Mesendoderm (in vitro differentiated cells): ENCODE measurements at places on chromosomes 6 and 20.

DNA sequence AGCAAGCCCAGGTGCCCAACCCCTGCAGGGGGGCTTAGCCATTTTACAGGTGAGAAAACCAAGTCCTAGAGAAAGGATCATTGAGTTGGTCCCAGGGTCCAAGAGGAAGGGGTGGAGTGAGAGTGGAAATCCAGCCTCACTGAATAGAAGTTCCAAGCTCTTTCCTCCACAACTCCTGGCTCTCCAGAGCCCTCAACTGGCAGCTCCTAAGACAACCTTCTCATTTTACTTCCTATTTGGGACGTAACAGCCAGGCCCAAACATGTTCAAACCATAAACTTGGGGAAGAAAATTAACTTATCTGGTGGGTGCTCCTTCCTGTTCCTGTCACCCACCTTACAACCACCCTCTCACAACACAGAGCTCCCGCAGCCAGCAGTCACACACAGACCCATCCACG, 57.9 kb downstream of the PRND start:
- no peaks in the 10 kb centered on the region for H3K27me3 ChIP-seq
- no peaks in the 10 kb centered on the region for H3K4me1 ChIP-seq
- no peaks in the 10 kb centered on the region for H3K36me3 ChIP-seq
- H3K4me3 ChIP-seq: no peak overlapping the region
- DNase-seq: no peak

DNA sequence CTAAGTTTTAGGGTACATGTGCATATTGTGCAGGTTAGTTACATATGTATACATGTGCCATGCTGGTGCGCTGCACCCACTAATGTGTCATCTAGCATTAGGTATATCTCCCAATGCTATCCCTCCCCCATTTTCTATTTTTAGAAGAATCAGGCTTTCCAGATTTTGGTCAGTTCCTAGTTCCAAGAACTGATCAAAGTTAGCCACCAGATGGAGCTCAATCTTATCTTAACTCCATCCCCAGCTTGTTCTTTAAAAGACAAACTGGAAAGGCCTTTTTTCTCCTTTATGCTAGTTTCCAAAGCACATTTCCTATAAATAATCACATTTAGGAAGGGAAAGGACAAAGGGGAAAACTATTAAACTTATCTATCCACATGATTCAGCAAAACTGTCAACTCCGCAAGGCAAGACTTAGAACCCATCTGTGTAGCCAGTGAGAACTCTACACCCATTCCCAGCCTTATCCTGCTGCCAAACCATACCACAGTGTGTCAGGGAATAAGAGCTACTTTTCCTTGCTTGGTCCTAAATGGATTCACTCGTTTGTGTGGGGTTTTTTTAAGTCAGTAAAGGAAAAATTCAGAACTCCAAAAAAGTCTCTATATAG, 22.8 kb upstream of the KHDC1 start:
- H3K27ac ChIP-seq: no peak overlapping the region
- DNase-seq: peak; percentile 64
- no peaks in the 10 kb centered on the region for H3K36me3 ChIP-seq
- H3K4me3 ChIP-seq: no peak overlapping the region
- no peaks in the 10 kb centered on the region for H3K27me3 ChIP-seq

DNA sequence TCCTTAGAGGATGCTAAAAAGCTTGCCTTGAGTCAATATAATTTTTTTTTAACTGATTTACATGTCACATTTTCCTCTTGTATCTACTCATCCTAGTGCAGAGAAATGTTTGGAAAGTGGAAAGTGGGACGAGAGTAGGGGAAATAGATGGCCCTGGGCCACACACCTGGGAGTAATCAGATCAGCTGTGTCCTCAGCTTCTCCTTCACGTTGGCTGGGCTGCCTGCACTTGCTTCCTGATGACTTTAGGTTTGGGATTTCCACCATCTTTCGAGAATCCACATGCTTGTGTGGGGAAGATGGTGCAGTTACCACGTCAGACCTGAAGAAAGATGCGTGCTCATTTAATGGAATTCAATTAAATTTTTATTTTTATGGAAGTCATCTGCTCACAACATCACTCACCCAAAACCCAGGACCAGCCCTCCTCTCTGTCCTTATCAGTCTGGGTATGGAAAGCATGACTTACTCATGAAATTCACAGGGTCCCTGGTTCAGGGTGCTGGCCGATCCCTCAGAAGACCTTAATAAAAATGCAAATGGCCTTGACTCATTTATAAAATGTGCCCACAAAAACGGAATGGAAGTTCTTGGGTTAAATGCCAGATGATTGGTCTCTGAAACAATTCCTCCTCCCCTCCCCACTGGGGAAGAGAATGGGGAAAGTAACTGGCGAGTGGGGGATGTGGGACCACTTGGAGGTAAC, 74.5 kb upstream of the TIAM2 start:
- no peak overlapping the region for H3K4me3 ChIP-seq
- DNase-seq: no peak
- no peaks in the 10 kb centered on the region for H3K36me3 ChIP-seq
- peaks cover 10% of the 10 kb centered on the region for H3K4me1 ChIP-seq

GRCh38 chr6:161082215-161082614, 90.6 kb downstream of the MAP3K4 start:
- no peaks in the 10 kb centered on the region for H3K4me1 ChIP-seq
- no peaks in the 10 kb centered on the region for H3K27me3 ChIP-seq
- no peak overlapping the region for H3K27ac ChIP-seq
- H3K36me3 ChIP-seq: peaks cover 8% of the 10 kb centered on the region
- H3K4me3 ChIP-seq: no peak overlapping the region
- DNase-seq: no peak

GRCh38 chr6:153003366-153003690, 819 bp upstream of the MTRF1L start:
- H3K4me1 ChIP-seq: peaks cover 2% of the 10 kb centered on the region
- H3K27me3 ChIP-seq: no peaks in the 10 kb centered on the region
- DNase-seq: peak; percentile 47
- no peaks in the 10 kb centered on the region for H3K36me3 ChIP-seq
- peak overlapping the region; percentile 76 for H3K4me3 ChIP-seq

GRCh38 chr20:59526242-59527225, 77.8 kb upstream of the PHACTR3 start:
- H3K36me3 ChIP-seq: no peaks in the 10 kb centered on the region
- no peak overlapping the region for H3K27ac ChIP-seq
- no peaks in the 10 kb centered on the region for H3K4me1 ChIP-seq
- no peak overlapping the region for H3K4me3 ChIP-seq
- peak; percentile 15 for DNase-seq

- H3K4me1 ChIP-seq: peaks cover 13% of the 10 kb centered on the region
- H3K4me3 ChIP-seq: no peak overlapping the region
- no peaks in the 10 kb centered on the region for H3K36me3 ChIP-seq
- no peak for DNase-seq
Observed at GRCh38 chr20:58982406-58983114, 1.5 kb downstream of the NELFCD start.

DNA sequence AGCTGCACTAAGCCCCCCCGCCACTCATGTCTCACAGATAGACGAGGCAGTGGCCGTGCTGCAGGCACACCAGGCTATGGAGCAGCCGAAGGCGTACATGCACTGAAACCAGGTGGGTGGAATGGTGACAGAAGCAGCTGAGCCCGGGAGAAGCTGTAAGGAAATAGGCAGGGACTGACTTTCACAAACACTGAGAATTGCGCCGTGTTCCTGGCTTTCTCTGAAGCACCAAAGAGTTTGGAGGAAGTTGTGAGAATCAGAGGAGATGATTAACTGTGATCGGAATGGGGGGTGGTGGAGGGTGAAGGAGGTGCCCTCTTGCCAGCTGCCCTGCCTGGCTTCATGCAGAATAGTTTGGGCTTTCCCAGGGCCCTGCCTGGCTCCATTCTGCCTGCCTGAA, 21.6 kb downstream of the TOMM34 start:
- no peak overlapping the region for H3K27ac ChIP-seq
- H3K36me3 ChIP-seq: peaks cover 18% of the 10 kb centered on the region
- DNase-seq: no peak
- no peaks in the 10 kb centered on the region for H3K4me1 ChIP-seq
- H3K4me3 ChIP-seq: no peak overlapping the region
- no peaks in the 10 kb centered on the region for H3K27me3 ChIP-seq

DNA sequence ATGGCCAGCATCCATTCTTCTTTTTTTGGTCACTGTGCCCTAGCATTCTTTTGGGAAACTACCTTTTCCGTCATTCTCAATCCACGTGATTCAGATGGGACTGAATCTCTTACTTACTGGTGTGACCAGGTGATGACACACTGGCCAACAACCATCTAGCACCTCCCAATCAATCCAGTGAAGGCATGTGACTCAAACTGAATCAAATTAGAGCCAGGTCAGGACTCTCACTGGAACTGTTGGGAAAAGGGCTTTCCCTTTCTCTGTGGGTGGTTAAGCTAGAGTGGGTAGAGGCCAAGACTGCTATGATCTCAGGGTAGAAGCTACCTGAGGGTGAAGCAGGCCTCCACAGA, 36.2 kb upstream of the ZMYND8 start:
- no peak for DNase-seq
- H3K36me3 ChIP-seq: no peaks in the 10 kb centered on the region
- no peak overlapping the region for H3K4me3 ChIP-seq
- no peak overlapping the region for H3K27ac ChIP-seq
- no peaks in the 10 kb centered on the region for H3K4me1 ChIP-seq

DNA sequence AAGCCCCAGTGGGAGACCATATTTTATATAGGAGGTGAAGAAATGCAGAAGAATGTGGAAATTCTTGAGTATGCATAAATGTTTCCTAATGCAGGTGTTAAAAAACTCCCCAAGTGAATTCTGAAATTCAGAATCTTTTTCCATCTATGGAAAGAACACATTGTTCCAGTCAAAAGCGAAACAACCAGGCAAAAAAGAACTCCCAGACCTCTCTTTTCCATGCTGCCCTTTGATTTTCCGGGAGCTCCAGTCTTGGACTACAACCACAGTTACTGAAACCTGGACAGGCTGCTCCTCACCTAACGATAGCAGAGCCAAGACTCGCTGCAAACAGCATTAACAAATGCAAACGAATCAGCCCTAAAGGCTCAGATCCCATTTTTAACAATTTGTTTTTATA, 108.7 kb upstream of the CNKSR3 start:
- no peak overlapping the region for H3K27ac ChIP-seq
- DNase-seq: no peak
- no peaks in the 10 kb centered on the region for H3K4me1 ChIP-seq
